ENCODE measurements at places on chromosomes 4 and X.

- no peak for DNase-seq
Measured at GRCh38 chr4:158819942-158820786, 51.3 kb downstream of the FNIP2 start.

- DNase-seq = no peak
Measured at GRCh38 chr4:74307170-74307569, 1.1 kb upstream of the EPGN start.

DNA sequence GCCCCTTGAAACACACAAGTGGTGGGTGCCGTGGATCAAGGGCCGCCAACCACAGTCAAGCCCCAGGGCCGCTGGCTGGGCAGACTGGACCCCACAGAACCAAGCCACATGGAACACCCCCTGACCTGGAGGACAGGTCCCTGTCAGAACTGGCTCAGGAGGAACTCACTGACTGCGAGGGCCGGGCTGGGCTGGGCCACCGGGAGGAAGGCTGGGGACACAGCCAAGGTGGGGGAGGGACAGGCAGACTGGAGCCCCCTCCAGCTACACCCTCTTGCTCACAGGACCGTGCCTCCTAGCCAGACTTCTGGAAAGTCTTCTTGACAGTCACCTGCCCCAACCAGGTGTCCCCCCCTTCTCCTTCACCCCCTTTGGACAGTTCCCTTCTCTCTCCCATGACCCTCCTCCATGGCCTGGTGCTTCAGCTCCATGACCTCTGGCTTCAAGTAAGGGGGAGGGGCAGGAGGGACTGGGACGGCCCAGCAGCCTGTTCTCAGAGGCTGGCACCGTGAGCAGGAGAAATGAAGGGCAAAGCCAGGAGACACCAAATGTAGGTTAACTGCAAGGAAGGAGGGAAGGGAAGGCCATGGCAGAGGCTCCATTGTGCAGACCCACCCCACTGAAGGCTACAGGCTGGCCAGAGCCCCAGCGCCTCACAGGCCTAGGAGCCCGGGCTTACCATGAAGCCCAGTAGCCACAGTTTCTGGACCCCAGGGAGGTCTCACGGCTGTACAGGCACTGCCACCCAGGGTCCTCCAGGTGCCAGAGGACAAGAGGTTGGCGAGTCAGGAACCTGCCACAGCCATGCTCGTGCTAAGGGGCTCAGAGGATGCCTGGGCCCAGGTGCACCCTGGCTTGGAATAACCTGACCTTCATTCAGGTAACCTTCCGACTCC lies 22.6 kb upstream of the DUSP9 start:
- no peak for DNase-seq

GRCh38 chr4:153233761-153234371 lies 29.6 kb downstream of the TRIM2 start:
- DNase-seq = peak; percentile 86

- DNase-seq = no peak
Measured at GRCh38 chrX:35826503-35826902, 28.4 kb downstream of the MAGEB16 start.

DNA sequence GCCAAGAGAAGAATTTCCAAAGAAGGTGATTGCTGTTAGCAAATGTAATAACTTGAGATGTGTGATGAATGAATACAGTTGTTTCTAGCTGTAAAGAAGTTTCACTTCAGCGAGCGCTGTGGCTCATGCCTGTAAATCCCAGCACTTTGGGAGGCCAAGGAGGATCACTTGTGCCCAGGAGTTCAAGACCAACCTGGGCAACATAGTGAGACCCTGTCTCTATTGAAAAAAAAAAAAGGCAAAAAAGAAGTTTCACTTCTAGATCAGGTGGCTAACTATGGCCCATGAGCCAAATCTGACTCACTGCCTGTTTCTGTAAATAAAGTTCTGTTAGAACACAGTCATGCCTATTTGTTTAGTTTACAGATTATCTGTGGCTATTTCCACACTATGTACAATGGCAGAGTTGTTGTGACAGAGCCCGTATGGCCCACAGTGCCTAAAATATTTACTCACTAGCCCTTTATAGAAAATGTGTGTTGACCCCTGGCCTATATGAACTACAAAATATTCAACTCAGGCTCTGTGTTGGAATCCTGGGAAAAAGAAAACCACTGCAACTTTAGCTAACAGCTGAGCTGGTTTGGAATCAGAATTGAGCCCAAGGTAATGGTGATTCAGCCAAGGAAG lies 54.1 kb upstream of the PRPS1 start:
- no peak for DNase-seq
